Glomerular endothelial cell (primary cell): ENCODE measurements at places on chromosomes 12 and 14.

GRCh38 chr14:64232095-64232838, 61.9 kb downstream of the ESR2 start:
- DNase-seq, result peak; percentile 88

- no peak for DNase-seq
Observed at GRCh38 chr12:66044731-66045130, 85.8 kb downstream of the LLPH start.

- no peak for DNase-seq
Observed at GRCh38 chr14:39641224-39641623, 209.0 kb upstream of the FBXO33 start.

- DNase-seq, result no peak
Observed at GRCh38 chr12:69095765-69096477, 143.4 kb upstream of the CPSF6 start.

GRCh38 chr12:61869796-61870195, 390.4 kb upstream of the USP15 start:
- no peak for DNase-seq

DNA sequence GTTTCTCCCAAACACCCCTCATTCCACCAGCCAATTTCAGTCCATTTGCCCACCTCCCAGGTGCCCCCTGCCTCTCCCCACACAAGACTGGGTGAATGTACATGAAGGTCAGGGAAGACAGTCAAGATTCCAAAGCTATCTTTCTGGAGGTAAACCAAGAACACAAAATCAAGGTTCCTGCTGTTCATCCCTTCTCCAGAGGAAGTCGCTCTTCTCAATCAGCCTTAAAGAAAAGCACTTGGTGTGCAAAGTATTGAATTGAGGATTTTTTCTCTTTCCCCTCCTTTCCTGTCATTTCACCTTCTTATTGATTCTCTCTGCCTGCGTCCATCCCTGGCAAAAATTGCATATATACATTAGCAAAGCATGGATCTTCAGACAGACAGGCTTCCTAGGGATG, 4.5 kb downstream of the GRIN2B start:
- DNase-seq, result no peak

- no peak for DNase-seq
Observed at GRCh38 chr12:58883576-58884334, 36.5 kb downstream of the LRIG3 start.

GRCh38 chr14:91280129-91280528, 35.6 kb upstream of the GPR68 start:
- DNase-seq, result no peak
